ENCODE measurements at places on chromosomes 2 and 18.

GRCh38 chr2:18317017-18317416 lies 243.4 kb downstream of the RDH14 start:
- DNase-seq = no peak

DNA sequence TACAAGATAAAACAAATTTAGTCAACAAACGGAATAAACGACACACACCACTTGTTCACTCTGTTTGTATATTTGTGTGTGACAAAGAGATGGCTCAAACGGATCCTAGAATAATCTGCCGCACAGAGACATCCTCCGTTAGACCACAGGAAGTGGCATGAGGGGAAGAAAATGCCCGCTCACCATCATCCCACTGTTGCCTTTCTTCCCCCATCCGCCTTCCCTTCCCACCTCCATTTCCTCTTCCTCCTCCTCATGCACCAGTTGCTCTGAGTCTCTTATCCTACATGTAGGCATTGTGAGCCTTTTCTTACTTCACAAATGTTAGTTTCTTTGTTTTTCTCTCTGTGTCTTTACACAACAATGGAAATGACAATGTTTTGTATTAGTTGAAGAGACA lies 228.5 kb upstream of the SMIM21 start:
- no peak for DNase-seq

DNA sequence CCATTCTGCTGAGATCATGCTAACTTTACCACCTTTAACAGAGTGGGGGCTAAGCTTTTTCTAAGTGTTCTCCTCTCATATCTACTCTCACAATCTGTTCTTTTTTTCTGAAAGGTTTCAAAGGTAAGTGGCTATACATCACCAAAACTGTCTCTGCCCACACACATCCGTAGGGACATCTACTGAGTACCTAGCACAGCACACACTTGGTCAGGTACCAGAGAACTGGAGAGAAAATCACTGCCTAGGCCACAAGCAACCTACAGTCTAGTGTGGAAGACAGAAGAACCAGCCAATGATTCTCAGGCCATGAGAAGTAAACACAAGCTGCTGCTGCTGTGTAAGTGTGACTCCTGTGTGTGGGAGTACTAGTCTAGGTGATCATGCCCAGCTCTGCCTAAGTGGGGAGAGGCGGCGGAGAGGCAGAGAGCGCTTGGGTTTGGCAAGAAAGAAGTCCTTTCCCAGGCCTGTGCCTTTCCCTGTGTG lies 176.1 kb upstream of the ZFP36L2 start:
- DNase-seq = no peak

- DNase-seq = peak; percentile 20
Measured at GRCh38 chr2:54176577-54176976, 61.2 kb downstream of the ACYP2 start.

DNA sequence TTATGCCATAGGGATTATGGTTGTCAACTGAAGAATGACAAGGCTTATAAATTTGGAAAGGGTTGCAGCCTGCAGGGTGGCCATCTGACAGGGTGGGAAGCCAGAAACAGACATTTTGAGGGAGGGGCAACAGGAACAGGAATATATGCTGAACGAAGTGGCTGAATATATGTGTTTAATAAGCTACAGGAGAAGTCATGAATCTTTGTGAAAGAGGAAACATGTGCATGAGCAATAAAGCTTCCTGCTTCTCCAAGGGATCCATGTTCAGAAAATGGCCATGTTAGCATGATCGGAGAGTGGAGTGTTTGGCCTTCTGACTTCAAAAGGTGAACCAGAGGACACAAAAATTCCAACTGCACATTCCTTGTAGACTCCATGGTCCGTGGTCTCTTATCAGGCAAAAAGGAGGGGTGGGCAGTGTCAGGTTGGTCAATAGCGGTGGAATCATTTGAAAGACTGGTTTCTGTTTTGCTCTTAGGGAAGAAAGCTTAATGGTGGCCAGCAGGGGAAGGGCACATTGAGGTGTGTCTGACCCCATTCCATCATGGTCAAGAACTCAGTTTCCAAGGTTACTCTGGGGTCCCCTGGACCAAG lies 144.1 kb downstream of the SOCS6 start:
- no peak for DNase-seq

DNA sequence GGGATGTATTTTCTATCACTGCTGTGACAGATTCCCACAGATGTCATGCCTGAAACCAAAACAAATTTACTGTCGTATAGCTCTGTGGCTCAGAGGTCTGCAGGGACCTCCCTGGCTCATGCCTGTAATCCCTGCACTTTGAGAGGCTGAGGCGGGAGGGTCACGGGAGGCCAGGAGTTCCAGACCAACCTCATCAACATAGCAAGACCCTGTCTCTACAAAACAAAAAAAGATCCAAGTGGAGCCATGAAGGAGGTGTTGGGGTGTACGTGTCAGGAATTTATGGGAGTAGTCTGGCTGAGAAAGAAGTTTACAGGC lies 51.0 kb upstream of the FAHD2A start:
- DNase-seq = no peak

DNA sequence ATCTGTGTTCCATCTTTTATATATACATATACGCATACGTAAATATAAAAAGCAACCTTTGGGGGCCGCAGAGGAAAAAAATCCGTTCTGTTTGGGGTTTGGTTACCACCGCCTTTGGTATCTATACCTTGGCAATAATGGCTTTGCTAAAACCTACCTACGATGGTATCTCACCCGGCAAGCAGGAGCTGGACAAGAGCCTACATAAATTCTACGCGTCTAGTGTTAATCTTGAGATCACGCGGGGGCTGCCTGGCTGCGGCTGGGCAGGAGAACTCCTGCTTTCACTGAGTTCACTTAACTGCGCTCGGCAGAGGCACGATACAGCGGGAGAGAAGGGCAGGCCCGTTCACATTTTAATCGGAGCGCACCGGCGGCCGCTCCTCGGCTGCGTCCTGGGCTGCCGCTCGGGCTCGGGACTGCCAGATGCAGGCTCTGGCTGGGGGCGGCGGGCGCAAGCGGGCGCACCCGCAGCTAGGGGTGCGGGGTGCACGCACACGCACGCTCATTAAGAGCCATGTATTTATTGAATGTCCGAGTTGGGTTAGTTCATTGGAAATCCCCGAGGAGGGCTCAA lies 1.7 kb upstream of the POU3F3 start:
- peak; percentile 87 for DNase-seq

GRCh38 chr2:705971-706511 lies 28.8 kb upstream of the TMEM18 start:
- DNase-seq = no peak

DNA sequence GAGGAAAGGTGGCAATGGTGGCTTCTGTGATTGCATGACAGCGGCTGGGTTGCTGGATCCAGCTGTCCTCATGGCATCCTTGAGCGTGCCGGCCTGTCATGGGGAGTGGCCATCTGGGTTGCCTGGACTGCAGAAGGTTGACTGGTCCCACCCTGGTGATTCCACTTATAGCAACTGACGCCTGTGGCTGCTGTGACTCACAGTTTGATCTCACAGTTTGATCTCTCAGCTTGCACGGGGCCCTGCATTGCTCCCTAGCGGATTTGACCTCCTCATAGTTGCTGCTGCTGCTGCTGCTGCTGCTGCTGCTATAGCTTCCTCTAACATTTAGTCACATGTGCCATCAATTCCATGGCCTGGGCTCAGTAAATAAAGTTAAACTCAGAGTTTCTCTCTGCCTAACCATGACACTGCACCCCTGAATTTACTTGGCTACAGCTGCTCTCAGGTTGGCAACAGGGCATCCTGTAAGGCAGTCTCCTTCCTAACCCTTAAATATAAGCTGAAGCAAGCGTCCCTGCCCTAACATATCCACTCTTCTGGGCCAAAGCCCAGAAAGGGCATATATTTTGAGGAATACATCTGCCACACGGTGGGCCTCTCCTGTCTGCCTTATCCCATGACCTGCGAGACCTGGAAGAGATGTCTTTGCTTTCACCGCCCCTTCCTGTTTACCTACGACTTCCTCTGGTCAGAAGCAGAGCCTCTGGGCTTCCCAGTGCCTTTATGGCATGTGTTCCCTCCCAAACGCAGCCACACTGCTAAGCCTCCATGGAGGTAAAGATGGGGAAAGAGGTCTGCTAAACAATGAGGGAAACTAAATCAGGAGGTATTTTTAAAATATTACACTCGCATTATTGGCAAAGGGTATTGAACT lies 37.8 kb upstream of the CCDC150 start:
- DNase-seq = no peak

DNA sequence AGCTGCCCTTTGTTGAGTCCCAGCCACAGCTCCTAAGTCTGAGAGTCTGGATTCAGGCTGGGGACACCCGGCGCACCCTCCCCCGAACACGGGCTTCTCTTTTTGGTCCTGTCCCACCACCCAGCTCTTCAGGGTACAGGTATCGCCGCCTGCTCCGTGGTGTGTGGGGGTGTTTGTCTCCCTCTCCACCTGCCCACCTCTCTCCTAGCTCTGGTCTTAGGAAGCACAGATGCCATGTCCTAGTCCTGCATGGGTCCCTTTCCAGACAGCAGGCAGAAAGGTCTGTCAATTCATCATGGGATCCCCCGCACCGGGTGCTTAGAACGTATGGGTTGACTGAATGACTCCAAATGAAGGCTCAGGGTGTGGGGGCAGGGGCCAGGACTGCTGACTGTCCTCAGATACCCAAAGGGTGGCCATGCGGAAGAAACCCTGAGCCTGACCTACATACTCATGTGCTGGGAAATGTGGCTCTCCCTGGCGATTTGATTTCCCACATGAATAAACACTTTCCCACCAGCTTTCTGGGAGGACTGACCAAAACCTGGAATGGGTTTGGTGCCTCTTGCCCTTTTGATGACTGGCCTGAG lies 156.8 kb downstream of the CELF4 start:
- DNase-seq = no peak

GRCh38 chr2:26905341-26906198 lies 57.6 kb downstream of the DPYSL5 start:
- DNase-seq = no peak

- DNase-seq = no peak
Measured at GRCh38 chr2:100589527-100589926, 26.7 kb downstream of the PDCL3 start.

DNA sequence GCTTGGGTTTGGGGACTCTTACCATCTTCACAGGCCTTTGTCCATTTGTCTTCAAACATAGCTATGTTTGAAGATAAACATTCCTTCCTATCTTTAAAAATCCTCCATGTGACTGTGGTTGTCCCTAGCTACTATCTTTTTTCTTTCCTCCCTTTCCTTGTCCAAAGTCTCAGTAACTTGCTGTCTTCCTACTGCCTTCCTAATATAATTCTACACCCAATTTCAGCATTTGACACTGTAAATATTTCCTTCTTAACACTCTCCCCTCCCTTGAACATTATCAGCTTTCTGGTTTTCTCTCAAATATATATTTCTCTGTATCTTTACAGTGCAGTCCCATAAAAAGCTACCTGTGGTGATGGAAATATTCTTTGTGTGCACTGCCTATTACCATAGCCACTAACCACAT lies 5.3 kb upstream of the SP3 start:
- DNase-seq = no peak

DNA sequence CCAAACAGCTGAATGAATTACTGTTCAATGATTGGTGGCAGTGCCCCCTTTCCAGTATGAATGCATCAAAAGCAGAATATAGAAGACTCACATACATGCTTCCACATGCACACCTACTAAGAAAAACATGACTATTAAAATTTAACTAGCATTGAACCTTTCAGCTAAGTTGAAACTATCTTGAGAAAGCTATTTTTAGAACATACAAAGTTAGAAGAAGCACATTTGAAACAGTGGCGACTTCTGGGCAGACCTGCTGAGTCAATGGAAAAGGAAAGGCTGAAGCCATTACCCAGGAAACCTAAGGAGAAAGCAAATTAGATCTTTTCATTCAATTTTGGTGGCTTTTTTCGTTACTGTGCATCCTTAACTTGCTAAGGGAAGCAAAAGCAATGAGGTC lies 55.9 kb downstream of the PLA2R1 start:
- DNase-seq = no peak

- no peak for DNase-seq
Measured at GRCh38 chr18:79647307-79647706, 32.3 kb upstream of the CTDP1 start.

GRCh38 chr2:57981083-57981768 lies 65.4 kb upstream of the VRK2 start:
- no peak for DNase-seq

DNA sequence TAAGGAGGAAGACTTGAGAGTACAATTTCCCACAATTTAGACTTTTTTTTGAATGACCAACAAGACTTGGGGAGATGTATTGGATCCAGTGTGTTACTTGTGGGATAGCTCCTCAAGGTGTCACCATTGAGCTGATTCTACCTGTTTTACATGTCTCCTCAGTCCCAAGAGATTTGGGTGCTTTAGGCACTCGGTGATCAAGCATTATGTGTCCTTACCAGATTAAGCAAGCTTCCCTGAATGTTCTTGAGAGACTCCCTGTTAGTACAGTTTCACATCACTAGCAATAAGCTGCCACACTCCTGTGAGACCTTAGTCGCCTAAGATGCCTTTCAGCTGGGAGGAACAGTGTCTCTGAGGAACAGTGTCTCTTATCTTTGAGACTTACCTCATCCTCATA lies 384.3 kb upstream of the SYT4 start:
- DNase-seq = no peak

- no peak for DNase-seq
Measured at GRCh38 chr2:152443771-152444170, 108.8 kb downstream of the FMNL2 start.

- peak; percentile 23 for DNase-seq
Measured at GRCh38 chr2:71157124-71157793, 26.8 kb downstream of the MPHOSPH10 start.

GRCh38 chr2:134717286-134718022 lies 1.3 kb downstream of the TMEM163 start:
- no peak for DNase-seq

DNA sequence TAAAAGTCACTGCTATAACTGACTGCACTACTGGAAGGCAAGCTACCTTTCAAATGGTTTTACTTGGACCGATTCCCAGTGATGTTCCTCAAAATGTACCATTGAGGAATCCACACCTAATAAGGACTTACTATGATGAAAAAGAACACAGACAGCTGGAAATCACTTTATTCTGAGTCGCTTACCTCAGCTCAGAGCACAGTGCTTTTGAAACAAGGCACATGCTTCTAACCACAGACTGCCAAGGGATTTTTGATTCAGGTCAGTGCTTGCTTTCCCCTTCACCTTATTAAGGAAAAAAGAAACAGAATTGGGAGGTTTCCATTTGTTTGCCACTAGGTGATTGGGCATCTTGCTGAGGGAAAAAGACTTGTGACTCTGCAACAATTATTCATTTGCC lies 707.5 kb upstream of the FSHR start:
- no peak for DNase-seq

- DNase-seq = no peak
Measured at GRCh38 chr2:9112079-9112721, 94.4 kb upstream of the ASAP2 start.
